SK-N-DZ (cell line): ENCODE measurements at places on chromosomes 11 and 22.

- DNase-seq, result peak; percentile 81
Observed at GRCh38 chr22:43298062-43298801, 44.9 kb downstream of the SCUBE1 start.

- no peak for DNase-seq
Observed at GRCh38 chr11:44528581-44528980, 36.9 kb upstream of the CD82 start.

DNA sequence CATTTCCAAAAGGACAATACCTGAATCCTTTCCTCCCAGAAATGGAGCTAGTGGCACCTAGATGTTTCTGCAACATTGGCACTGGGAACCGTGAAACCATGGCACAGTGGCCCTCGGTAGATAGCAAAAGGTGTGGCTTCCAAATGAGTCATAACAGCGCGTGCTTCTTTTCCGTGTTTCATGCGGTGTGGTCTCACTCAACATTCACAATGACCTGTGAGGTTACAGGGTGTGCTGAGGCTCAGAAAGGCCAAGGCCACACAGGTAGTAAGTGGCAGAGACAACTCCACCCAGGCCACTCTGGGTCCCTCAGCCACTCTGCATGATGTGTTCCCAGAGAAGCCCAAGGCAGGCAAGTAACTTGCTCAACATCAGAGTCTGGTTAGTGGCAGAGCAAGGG is 67.4 kb downstream of the TP53I11 start:
- DNase-seq, result no peak

- DNase-seq, result no peak
Observed at GRCh38 chr11:92268546-92268945, 43.9 kb downstream of the FAT3 start.
